ENCODE measurements at places on chromosomes 2 and 18.
A peak's percentile ranks its signal among the peaks of the same experiment; 100 is the strongest.

DNA sequence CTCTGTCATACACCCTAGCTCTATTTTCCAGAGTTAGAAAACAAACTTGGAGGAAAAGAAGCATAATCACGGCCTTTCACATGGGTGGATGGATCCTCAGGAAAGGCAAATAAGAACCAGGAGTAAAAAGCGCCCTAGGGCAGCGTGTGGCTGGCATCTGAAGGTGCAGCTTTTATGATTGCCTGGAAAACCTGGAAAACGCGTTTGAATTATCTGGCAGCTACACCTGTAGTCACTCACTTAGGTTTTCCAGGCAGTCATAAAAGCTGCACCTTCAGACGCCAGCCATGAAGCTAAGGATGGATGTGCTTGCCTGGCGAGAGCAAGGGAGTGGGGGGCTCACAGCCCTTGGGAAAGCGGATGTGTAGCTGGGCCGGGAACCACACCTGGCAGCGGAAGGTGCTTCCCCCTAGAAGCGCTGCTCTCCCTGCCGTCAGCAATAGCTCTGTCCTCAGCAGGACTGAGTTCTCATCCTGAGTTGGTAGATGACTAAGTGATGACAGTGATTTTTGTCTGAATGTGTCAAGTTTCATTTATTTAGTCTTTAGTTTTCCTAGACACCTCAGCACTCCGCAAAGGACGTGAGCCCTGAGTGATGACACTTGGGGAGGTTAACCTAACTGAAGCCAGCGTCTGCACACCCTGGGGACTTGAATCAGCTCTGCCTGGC is 82.0 kb downstream of the DCDC2C start:
- no peak for DNase-seq

- DNase-seq: no peak
Observed at GRCh38 chr2:25845843-25846505, 32.3 kb downstream of the ASXL2 start.

DNA sequence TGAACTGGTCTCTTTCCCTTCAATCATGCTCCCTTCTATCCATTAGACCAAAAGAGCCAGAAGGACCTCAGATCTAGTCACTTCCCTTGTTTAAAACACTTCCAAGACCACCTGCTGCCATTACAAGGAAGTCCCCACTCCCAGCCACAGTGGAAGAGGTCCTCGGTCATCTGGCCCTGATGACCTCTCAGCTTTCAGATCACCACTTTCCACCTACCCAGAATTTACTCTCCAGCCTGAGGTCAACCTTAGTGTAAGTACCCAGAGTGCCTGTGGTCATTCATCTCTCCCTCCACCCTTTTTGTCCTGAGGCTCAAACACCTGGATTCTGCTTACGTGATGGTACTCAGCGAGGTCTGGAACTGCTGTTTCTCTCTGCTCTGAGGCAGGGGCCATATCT is 67.1 kb downstream of the MARCO start:
- no peak for DNase-seq

- no peak for DNase-seq
Observed at GRCh38 chr2:57617318-57617717, 429.3 kb upstream of the VRK2 start.

- DNase-seq: no peak
Observed at GRCh38 chr2:98253461-98254070, 92.7 kb upstream of the CNGA3 start.

DNA sequence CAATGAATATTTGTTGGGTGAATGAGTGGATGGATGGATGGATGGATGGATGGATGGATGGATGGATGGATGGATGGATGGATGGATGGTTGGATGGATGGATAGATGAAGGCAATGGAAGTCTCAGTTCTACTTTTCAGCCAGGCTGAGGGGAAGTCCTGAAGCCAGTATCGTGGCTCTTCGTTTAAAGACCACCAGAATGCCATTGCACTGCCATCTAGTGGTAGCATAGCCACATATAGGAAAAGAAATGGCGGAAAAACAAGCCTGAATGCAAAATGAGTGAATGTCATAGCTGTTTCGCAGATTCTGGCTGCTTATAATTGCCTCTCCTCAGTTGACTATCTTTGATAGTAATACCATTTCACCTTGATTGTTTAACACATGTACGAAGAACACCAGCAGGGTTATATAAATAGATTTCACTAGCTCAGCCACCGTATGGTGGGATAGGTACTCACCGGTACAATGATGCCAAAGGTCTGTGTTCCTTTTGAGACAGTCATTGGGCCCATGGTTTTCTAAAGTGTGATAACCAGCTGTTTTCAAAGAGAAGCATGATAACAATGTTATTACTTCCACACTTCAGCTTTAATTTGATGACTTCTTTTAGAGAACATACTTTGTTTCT is 62.3 kb upstream of the GREB1L start:
- peak; percentile 46 for DNase-seq

DNA sequence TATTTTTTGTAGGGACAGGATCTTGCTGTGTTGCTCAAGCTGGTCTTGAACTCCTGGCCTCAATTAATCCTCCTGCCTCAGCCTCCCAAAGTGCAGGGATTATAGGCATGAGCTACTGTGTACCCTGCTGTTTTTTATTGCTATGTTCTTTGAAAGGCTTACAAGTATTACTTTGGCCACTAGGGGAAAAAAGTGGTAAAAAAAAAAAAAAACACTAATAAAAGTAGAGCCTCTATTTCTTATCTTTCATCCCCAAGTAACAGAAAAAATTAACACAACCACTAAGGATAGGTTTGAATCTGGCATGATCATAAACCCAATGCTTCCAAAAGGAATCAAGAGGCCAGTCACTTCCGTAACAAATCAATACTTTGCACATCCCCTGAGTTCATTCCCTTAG is 11.6 kb downstream of the NOL10 start:
- DNase-seq: no peak

DNA sequence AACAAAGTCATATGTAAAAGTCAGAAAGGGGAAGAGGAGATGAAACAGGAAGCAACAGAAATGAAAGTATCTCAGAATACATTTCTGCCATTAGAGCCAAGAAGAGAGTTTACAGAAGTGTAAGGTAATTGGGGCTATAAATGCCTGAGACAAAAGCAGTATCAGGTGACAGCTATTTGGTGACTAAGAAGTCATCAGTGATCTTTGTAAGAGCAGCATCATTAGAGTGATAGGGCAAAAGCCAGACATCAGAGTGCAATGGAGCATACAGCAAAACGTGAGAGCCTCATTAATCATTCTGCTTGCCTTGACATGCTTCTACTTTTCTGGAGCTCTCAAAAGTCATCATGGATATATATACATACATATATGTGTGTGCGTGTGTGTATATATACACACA is 804.7 kb upstream of the PIK3C3 start:
- DNase-seq: no peak

DNA sequence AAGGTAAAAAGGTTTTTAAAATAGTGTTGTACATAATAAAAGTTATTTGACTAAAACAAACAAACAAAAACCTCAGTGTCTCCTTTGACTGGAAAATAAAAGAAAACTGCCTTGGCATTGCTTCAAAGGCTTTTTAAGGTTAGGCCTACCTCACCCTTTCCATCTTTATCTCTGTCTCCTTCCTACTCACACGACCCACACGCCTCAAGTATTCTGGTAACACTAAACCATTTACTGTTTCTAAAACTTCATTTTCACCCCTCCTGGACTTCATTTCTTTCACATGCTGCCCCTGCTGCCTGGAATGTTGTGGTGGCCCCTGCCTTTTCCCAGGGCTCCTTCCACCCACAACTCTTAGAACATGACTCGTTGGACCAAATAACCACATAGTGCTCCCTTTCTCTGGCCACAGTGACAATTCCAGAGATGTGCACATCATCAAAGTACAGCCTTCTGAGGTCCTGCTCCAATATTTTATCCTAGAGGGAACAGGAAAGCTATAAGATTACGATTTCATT is 54.0 kb downstream of the ERBB4 start:
- DNase-seq: no peak

DNA sequence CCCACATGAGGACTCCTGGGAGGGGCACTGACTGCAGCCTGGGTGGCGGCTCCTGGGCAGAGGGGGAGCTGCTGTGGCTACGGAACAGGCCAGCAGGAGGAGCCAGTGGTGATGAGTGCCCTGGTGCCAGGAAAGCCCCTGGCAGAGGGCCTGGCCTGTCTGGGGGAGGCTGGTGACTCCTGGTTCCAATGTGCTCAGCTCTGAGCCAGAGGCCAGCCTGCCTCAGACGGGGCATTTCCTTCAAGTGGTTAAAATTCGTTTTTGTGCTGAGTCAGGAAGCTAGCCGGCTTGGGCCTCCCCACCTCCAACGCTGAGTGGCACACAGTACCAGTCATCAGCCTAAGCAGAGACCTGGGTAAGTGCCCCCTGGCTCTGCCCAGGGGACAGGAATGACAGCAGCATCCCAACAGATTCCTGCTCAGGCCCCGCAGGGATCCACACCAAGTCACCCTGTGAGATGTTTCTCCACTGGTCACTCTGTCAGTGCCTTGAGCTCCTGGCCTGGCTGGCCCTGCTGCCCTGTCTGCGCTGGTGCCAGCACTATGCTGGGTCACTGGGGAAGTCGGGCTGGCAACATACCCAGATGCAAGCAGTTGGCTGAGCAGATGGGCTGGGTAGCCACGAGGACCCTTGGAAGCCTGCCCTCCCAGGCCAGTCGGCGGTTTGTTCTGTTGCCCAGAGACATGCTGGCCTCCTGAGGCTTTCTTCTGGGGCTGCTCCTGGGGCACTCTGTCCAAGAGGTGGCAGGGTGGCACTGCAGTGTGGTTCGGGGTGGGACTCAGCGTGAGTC is 7.1 kb upstream of the KLF11 start:
- DNase-seq: no peak

Data from prostate gland (tissue), 2 donors.